WTC11 (cell line): ENCODE measurements at places on chromosomes 4 and X.

GRCh38 chr4:187993827-187994226, 1.7 kb upstream of the ZFP42 start:
- H3K4me3 ChIP-seq, result no peak overlapping the region; the same call in 1 of the 2 replicates
- H3K27me3 ChIP-seq, result no peaks in the 10 kb centered on the region
- peaks cover 32% of the 10 kb centered on the region for H3K36me3 ChIP-seq
- peak; percentile 78 for DNase-seq
- H3K27ac ChIP-seq, result peak overlapping the region; percentile 96

DNA sequence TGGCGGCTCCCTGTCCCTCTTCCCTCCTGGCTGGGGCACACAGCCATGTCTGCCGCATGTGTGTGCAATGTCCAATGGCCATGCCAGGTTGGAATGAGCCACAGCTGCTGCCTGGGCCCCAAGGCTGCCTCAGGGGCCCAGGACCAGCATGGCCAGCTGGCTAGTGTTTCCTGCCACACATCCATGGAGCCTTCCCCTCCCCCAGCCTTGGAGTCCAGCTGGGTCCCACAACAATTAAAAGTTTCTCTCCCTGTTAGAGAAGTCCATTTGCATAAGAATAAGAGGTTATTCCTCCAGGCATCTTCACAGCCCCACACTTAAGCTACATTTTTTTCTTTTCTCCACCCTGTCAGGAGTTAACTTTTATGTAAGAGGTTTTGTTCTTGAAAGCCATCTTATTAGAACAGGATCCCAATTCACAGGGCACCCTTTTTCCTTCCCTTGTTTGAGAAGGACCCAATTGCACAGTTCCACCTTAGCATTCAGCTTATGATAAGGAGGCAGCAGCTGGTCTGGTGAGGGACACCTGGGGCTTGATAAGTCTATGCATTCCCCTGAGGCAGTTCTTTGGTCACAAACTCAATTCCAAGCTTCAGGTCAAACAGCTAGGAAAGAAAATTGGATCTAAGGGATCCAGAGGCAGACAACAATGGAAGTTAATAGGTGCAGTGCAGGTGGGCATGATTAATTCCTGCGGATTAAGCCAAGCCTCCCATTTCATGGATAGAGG, 963.3 kb upstream of the GRIA3 start:
- peak; percentile 66 for DNase-seq
- peaks cover 35% of the 10 kb centered on the region for H3K36me3 ChIP-seq
- H3K27ac ChIP-seq, result peak overlapping the region; percentile 97
- H3K27me3 ChIP-seq, result no peaks in the 10 kb centered on the region
- H3K4me1 ChIP-seq, result peaks cover 48% of the 10 kb centered on the region
- peak overlapping the region; percentile 99 for H3K4me3 ChIP-seq

- no peak overlapping the region for H3K4me3 ChIP-seq
- no peak for DNase-seq
- no peak overlapping the region; the same call in 1 of the 2 replicates for H3K27ac ChIP-seq
- no peaks in the 10 kb centered on the region for H3K36me3 ChIP-seq
- H3K4me1 ChIP-seq, result peaks cover 9% of the 10 kb centered on the region
These were observed 50.1 kb upstream of the ACSL4 start for GRCh38 chrX:109782994-109783700.

GRCh38 chrX:37371578-37371991, 22.4 kb downstream of the PRRG1 start:
- H3K36me3 ChIP-seq, result no peaks in the 10 kb centered on the region
- peaks cover 9% of the 10 kb centered on the region for H3K4me1 ChIP-seq
- no peaks in the 10 kb centered on the region for H3K27me3 ChIP-seq
- no peak overlapping the region for H3K27ac ChIP-seq
- no peak for DNase-seq

DNA sequence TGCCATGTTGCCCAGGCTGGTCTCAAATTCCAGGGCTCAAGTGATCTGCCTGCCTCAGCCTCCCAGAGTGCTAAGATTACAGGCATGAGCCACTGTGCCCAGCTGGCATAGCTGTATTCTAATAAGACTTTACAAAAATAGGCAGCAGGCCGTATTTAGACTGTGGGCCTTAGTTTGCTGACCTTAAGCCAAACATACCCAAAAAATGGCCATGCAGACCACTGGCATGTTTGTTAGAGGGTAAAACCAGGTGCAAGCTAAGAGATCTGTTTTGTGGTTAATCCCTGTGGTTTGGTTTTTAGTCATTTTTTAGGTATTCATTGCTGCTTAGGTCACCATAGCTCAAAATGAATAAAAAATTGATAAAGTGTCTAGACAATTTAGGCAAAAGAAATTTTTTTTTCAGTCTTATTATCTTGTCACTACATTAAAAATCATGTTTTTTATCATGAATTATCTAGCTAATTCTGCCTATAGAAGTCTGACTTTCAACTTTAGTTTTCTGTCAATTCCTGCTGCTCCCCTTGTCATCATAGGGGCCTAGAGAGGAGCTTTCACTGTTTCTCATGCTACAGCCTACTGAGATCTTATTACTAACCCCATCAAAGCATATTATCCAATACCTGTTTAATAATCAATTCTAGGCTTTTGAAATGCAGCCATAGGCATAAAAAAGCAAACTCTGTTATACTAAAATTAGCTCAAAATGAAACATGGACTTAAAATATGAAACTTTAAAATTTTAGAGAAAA, 7.5 kb upstream of the SPINK2 start:
- H3K27ac ChIP-seq, result no peak overlapping the region
- no peak overlapping the region for H3K4me3 ChIP-seq
- peaks cover 15% of the 10 kb centered on the region for H3K27me3 ChIP-seq
- H3K36me3 ChIP-seq, result no peaks in the 10 kb centered on the region

GRCh38 chr4:128782875-128783614, 26.5 kb upstream of the JADE1 start:
- no peak for DNase-seq
- peak overlapping the region; percentile 71 for H3K27ac ChIP-seq
- H3K4me3 ChIP-seq, result no peak overlapping the region

DNA sequence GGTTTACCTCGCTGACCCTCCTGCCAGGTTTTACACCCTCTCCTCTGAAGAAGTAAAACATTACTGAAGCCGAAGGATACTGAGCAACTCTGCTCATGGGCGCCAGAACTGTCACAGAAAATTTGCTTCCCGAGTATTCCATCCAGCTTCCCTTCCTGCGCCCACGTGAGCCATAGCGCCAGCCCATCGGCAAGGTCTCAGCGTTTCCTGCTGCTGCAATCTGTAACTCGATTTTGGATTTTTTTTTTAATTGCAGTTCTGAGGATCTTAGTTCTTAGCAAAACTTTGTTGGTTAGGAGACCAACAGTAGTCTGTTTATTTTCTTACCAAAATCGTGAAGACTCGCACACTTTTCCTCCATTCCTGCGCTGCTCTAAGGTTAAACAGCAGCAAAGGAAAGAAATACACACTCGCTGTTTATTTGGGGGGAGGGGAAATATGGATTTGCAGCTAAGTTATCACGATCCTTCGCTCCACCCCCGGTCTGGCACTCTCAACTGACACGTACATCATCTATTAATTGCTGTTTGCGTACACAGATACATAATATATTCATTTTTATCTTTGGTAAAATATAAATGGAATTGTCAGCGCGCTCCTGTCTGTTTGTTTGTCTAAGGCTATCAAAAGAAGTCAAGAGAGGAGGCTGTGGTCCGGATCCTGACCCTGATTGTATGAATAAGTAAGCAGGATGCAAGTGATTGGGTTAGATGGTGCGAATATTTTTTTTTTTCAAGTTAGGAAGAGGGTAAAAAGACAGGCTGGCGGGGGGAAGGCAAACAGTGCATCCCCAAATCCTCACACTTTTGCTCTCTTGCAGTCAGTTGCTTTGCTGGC, at the start of gene TLL1:
Gene TLL1 (plus strand): TSS at position 777 of the 837 bp plus-strand sequence. CDS start 668 bp downstream, outside the sequence.
- peaks cover 59% of the 10 kb centered on the region for H3K27me3 ChIP-seq
- peak; percentile 18 for DNase-seq
- H3K27ac ChIP-seq, result no peak within 1 kb of the TSS
- H3K4me1 ChIP-seq, result peaks cover 22% of the 10 kb centered on the region
